ENCODE measurements at places on chromosomes 6 and 20. TPM values are rescaled to one million over a fixed set of nuclear protein-coding genes. Genes with fewer than 3 reads are reported as not detected.

TREML2 gene
- total RNA-seq: not detected

SLC26A8 gene
- not detected for total RNA-seq

TMEM74B gene
- not detected for total RNA-seq

GPR6 gene
- not detected for total RNA-seq

NHSL1 gene
- 13.9 TPM for total RNA-seq

ZNF343 gene
- total RNA-seq: 6.9 TPM

TRERF1 gene
- 3.0 TPM for total RNA-seq

CCN6 gene
- total RNA-seq: not detected

SMPDL3A gene
- 2.1 TPM for total RNA-seq

CCN2 gene
- 292 TPM for total RNA-seq

PLN gene
- not detected for total RNA-seq

PPP1R16B gene
- total RNA-seq: 0.03 TPM

C6orf141 gene
- not detected for total RNA-seq

TRIM10 gene
- total RNA-seq: not detected

DNA sequence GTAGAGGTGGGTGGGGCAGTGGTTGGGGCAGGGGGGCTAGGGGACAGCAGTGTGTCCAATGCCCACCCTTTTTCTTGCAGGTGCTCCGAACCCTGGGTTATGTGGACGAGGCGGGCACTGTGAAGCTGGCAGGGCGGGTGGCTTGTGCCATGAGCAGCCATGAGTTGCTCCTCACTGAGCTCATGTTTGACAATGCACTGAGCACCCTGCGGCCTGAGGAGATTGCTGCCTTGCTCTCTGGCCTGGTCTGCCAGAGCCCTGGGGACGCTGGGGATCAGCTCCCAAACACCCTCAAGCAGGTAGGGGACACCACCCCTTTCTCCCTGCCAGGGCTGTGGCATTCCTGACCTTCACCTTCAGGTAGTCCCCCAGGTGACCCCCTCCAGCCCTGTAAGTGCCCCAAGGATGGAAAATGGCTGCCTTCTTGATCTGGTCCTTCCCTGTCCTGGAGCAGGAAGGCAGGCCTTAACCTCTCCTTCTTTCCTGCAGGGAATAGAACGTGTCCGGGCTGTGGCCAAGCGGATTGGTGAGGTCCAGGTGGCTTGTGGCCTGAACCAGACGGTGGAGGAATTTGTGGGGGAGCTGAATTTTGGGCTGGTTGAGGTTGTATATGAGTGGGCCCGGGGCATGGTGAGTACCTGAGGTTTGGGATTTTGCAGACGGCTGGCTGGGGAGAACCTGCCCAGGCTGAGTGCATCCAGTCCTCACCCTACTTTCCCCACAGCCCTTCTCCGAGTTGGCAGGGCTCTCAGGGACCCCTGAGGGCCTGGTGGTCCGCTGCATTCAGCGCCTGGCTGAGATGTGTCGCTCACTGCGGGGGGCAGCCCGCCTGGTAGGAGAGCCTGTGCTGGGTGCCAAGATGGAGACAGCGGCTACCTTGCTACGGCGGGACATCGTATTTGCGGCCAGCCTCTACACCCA is 2.9 kb downstream of the DXO start:
- no peak for DNase-seq

DNA sequence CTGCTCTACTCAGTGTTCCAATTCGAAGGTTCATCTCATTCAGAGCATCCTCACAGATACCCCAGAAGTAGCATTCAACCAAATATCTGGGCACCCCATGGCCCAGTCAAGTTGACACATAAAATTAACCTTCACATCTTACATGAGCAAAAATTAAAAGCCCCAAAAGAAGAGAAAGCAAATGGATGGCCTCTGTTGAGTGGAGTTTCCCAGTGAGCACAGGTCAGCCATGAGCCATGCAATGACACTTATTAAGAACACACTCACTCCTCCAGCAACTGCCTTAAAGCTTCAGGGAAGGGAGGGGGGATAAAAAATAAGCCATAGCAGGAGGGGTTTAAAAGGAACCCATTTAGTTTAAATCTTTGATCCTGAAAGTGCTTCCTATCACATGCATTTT is 14.6 kb upstream of the THBS2 start:
- DNase-seq: no peak

- no peak for DNase-seq
These were observed 66.9 kb upstream of the BHLHE23 start for GRCh38 chr20:63073738-63074065.

DNA sequence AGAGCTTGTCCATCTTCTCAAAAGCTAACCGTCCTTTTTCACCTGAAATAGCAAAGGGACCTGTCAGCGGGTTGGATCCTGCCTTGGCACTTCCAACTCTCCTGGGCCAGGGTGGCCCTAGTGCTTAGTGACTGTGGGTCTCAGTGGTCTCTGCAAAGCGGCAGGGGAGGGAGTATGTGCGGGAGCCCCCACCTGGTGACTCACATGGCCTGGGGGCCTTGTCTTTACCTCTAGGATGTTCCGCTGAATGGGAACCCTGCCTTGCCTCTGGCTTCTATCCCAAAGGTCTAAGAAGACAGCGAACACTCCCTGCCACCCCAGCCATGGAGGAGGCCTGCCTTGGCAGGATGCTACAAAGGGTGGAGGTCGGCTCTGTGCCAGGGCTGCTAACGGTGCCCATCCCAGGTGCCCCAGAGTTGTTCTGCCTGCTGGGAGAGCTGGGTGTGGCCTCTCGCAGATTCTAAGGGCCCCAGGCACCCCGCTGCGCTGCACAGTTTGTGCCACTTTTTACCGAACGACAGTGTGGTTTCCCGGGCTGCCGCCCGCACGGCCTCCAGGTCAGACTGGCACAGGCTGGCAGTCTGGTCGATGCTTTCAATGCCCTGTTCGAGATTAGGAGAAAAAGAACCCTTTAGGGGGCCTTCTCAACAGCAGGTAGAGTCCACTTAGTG is 77.2 kb downstream of the PTPN1 start:
- no peak for DNase-seq

- DNase-seq: no peak
These were observed 270.4 kb downstream of the DOK5 start for GRCh38 chr20:54745780-54746179.

DNA sequence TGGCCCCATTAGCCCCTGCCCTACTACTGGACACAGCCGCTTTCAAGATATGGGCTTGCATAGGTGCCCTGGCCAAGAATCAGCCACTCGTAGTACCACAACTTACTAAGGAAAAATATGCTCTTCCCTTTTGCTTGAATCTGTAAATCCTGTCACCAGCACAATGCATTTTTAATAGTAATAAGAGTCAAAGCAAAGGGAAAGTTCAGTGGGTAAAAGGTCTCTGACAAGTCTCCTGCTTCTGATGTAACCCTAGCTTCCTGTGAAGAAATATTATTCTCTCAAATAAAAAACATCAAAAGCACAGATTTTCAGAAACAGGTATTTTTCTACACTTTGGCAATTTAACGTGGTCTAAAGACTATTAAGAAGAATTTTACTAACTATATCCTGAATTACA is 373.8 kb downstream of the GJA1 start:
- DNase-seq: no peak

DNA sequence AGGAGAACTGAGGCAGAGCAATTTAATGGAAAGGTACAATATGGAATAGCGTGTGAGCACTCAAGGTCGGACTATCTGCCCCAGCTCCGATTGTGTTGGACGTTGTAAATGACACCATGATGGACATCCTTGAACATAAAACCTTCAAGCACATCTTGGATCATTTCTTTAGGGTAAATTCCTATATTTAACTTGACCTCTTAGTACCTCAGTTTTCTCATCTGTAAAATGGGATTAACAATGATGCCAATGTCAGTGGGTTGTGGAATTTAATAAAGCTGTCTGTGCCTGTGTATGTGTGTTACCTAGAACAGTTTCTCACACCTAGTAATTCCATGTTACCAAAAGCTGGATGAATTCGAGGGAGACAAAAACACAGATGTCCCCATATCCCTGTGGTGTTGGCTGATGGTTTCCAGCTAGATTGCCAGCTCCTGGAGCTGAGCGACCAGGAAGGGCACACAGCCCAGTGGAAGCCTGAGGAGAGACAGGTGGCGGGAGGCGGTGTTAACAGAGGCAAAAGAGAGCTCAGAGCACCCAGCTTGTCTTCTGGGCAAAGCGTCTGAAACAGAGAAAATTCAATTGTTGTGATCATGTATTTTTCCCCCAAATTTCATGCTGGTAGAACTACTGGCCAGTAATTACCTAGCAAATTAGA is 32.6 kb downstream of the MDFI start:
- DNase-seq: no peak

GRCh38 chr6:49332781-49333180 is 130.3 kb downstream of the MMUT start:
- no peak for DNase-seq

- DNase-seq: no peak
These were observed 16.3 kb downstream of the NTSR1 start for GRCh38 chr20:62724692-62725595.

GRCh38 chr20:562232-562897 is 18.8 kb upstream of the CSNK2A1 start:
- DNase-seq: no peak

DNA sequence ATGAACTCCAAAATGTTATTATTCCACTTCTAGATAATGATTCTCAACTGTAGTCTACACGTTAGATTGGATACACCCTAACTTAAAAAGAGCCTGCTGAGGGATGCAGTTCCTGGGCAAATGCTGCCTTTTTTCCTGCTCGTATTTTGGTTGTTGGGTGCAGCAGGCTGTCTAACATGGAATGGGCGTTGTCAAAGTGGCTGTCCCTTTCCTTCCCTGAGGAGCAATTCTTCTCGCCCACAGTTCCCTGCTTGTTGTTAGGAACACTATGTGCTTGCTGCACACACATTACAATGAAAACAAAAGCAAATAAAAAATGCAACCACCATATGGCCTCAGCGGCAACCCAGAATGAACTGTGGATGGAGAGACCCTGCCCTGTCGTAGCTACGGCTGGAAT is 1.7 kb upstream of the ADGRF5 start:
- no peak for DNase-seq

DNA sequence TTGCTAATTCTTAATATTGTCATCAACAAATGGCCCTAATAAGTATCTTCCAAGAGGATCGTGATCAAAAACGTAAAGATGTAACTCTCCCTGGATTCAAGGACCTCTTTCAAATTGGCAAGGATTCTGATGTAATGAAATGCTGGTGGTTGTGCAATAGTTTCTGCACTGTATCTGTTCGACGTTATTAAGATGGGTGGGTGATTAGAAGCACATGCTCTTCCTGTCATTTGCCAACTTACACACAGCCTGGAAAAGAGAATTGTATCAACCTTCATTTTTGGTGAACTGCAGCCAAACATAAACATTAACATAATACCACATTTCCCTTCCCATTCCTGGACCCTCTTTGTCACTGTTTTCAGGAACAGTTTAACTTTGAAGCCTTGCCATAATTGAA is 9.8 kb downstream of the FOXQ1 start:
- DNase-seq: no peak

GRCh38 chr6:97394160-97394748 is 111.2 kb upstream of the MMS22L start:
- DNase-seq: peak; percentile 46

DNA sequence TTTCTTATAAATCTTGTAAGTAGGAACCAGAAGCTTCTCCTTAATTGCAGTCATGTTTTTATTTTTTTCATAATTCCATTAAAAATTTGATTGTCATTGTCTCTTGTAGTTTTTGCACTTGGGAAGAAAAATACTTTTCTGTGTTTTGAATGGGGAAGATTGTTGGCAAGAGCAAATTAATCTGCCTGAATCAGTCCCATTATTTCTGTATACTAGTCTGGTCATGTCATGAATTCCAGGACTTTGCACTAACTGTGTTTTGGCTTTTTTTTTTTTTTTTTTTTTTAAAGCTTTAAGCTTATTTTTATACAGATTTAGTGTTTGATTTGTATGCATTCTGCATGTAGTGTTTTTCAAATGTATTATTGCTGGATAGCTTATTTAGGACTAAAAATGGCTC is 47.6 kb downstream of the RALGAPB start:
- DNase-seq: no peak

DNA sequence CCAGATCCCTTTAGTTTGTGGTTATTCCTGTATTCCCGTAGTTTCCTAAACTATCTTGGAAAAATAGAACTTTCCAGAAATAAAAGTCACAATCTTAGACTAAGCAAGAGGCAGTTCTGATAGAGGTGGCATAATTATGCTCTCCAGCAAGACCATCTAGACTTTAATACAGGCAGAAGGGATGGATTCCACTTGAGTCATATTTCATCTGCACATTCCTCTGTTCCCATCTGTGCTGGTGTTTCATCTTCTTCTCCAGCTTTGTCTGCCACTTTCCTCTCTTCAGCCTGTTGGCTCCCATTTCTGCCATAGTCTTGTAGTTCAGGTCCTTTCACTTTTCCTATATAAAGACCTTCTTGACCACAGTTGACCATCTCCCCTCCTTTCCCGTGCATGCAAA is 102.9 kb downstream of the SOBP start:
- no peak for DNase-seq

DNA sequence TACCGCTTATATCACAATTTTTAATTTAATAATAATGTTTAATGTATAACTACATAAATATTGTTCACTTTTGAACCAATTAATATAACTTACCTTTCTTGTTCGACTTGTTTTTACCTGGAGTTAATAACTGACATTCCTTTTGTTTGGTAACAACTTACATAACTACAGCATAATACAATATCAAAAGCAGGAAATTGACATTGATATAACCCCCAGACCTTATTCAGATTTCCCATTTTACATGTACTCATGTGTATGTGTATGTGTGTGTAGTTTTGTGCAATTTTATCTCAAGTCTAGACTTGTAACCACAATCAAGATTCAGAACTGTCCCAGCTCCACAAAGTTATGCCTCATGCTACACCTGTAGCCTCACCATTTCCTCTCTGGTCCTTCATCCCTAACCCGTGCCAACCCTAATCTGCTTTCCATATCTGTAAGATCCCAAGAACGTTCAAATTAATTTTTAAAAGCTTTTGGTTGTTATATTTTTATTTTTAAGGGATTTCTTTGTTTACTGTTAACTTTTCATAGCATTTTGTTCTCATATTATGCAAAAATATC is 190.6 kb downstream of the MANEA start:
- no peak for DNase-seq

Data from SJSA1 (cell line).